ENCODE measurements at places on chromosomes 2 and 18.

- peak overlapping the region; percentile 4 for H3K27ac ChIP-seq
- H3K36me3 ChIP-seq = no peaks in the 10 kb centered on the region
- no peaks in the 10 kb centered on the region for H3K27me3 ChIP-seq
These were observed 3.8 kb downstream of the HNRNPLL start for GRCh38 chr2:38598991-38599295.

DNA sequence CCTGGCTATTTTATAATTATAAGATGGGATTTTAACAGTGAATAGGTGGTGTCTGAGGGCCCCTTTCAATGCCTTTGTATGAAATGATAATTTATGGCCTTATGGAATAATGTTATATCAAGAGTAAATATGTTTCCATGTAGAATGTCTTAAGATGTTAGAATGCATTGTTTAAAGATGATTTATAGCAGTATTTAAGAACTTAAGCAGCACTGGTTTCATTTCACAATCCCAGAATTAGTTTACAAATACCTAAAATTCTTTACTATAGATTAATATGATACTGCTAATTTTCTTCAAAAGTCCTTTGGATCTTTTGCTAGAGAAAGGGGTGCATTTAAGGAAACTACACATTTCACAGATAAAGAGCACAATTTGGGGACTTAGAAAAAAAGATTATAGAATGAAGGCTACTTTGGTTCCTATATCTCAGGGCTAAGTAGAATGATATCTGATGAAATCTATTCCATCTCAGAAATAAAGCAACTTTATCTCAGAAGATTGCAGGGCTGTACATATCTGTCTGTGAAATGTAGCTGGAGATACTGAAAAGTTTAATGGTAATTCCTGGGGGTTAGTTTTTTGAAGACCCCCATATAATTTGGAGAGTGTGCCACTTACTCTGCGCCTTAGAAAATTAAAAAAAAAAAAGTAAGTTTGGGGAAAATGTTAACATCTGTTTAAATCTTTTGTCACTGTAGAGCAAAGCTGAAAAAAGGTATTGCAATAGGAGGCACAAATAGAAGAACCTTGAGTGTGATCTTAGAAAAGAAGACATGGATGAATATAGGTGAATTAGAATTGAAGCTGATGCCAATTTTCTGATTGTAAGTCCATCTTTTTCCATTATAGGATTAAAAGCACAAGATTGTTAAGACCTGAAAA, 123.4 kb downstream of the GULP1 start:
- no peaks in the 10 kb centered on the region for H3K27me3 ChIP-seq
- no peaks in the 10 kb centered on the region for H3K36me3 ChIP-seq
- H3K27ac ChIP-seq = no peak overlapping the region
- H3K4me3 ChIP-seq = no peak overlapping the region
- no peaks in the 10 kb centered on the region for H3K4me1 ChIP-seq

DNA sequence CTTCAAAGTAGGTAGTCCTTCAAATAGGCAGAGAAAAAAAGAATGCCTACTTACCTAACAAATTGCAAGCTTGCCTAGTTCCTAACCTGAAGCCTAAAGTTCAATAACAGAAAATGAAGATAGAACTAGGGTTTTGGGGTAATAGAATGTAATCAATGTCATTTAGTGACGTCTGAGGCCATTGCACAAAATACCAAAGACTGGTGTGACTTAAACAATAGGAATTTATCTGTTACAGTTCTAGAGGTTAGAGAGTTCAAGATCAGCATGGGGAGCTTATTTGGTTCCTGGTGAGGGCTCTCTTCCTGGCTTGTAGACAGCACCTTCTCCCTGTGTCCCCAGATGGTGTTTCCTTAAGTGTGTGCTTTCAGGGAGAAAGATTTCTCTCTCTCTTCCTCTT, 4.7 kb upstream of the NPC1 start:
- H3K27me3 ChIP-seq = no peaks in the 10 kb centered on the region
- no peak overlapping the region for H3K27ac ChIP-seq
- peaks cover 6% of the 10 kb centered on the region for H3K4me1 ChIP-seq
- H3K4me3 ChIP-seq = no peak overlapping the region

DNA sequence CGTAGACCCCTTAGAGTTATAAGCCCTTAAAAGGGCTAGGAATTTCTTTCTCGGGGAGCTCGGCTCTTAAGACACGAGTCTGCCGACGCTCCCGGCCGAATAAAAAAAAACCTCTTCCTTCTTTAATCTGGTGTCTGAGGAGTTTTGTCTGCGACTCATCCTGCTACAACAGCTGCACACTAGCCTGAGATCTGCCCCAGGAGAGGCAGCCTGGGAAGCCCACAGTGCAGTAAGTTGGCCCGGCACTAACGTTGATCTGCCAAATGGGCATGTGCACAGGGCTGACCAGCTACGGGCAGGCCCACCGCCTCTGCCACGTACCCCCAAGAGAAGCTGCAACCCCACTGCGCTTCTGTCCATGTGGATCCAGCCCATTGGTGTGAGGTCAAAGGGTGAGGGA, 8.4 kb upstream of the LIMS2 start:
- no peaks in the 10 kb centered on the region for H3K36me3 ChIP-seq
- no peak overlapping the region for H3K27ac ChIP-seq
- H3K4me3 ChIP-seq = no peak overlapping the region
- DNase-seq = no peak
- H3K27me3 ChIP-seq = no peaks in the 10 kb centered on the region
- H3K4me1 ChIP-seq = peaks cover 2% of the 10 kb centered on the region

GRCh38 chr2:49827366-49827765, 673.1 kb upstream of the FSHR start:
- no peak overlapping the region for H3K4me3 ChIP-seq
- no peak for DNase-seq
- H3K27me3 ChIP-seq = no peaks in the 10 kb centered on the region
- H3K36me3 ChIP-seq = no peaks in the 10 kb centered on the region

GRCh38 chr2:10169053-10169578, 46.6 kb downstream of the RRM2 start:
- peaks cover 3% of the 10 kb centered on the region for H3K4me1 ChIP-seq
- no peaks in the 10 kb centered on the region for H3K36me3 ChIP-seq

GRCh38 chr2:204255526-204255925, 289.7 kb upstream of the PARD3B start:
- H3K27me3 ChIP-seq = peaks cover 4% of the 10 kb centered on the region
- DNase-seq = no peak
- no peak overlapping the region for H3K4me3 ChIP-seq
- no peaks in the 10 kb centered on the region for H3K4me1 ChIP-seq
- H3K36me3 ChIP-seq = no peaks in the 10 kb centered on the region

- DNase-seq = no peak
- no peak overlapping the region for H3K27ac ChIP-seq
- H3K4me3 ChIP-seq = no peak overlapping the region
These were observed 908.4 kb upstream of the CRIM1 start for GRCh38 chr2:35447215-35447614.

DNA sequence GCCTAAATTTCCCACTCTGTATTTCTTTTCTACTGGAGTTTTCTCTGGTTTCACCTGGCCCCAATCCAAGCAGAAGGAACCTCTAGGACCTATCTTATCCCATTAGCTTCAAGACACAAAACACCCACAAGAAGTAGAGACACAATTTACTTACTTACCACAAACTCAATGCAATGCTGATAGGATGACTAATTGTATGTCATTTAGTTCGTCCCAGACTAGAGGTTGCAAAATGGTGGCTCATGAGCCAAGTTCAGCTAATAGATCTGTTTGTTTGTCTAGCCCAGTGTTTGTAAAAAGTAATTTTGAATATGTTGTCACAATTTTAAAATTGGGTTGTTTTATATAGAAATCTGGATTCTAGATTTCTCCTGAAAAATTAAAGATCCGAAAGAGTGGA, 34.7 kb upstream of the ZSWIM2 start:
- no peak overlapping the region for H3K27ac ChIP-seq
- no peaks in the 10 kb centered on the region for H3K4me1 ChIP-seq
- H3K4me3 ChIP-seq = no peak overlapping the region
- no peaks in the 10 kb centered on the region for H3K27me3 ChIP-seq

GRCh38 chr2:223007531-223007930, 44.5 kb upstream of the KCNE4 start:
- no peak for DNase-seq
- H3K36me3 ChIP-seq = no peaks in the 10 kb centered on the region
- no peak overlapping the region for H3K4me3 ChIP-seq
- H3K27ac ChIP-seq = no peak overlapping the region
- H3K27me3 ChIP-seq = peaks cover 13% of the 10 kb centered on the region
- H3K4me1 ChIP-seq = no peaks in the 10 kb centered on the region

DNA sequence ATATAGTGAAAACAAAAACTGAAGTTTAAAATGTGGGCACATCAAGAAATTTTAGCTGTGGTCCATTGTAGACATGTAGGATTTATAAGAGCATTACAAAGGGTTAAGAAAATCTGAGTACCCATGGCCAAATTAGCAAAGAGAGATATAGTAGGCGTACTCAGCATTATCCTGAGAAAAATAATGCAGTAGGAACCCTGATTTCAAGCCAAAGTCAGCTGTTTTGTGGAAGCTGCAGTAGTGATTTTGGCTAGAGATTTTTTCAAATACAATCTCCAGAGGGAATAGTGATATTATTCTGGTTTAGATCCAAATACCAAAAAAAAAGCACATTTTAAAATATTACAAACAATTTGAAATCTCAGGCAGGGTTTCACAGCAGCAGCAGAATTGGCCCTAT, 450.9 kb downstream of the FBXO15 start:
- DNase-seq = no peak
- no peak overlapping the region for H3K27ac ChIP-seq
- no peaks in the 10 kb centered on the region for H3K4me1 ChIP-seq
- H3K4me3 ChIP-seq = no peak overlapping the region
- peaks cover 4% of the 10 kb centered on the region for H3K27me3 ChIP-seq

- H3K4me1 ChIP-seq = no peaks in the 10 kb centered on the region
- no peak overlapping the region for H3K27ac ChIP-seq
- no peaks in the 10 kb centered on the region for H3K27me3 ChIP-seq
- DNase-seq = no peak
These were observed 1415.8 kb upstream of the CELF4 start for GRCh38 chr18:38981389-38981788.

DNA sequence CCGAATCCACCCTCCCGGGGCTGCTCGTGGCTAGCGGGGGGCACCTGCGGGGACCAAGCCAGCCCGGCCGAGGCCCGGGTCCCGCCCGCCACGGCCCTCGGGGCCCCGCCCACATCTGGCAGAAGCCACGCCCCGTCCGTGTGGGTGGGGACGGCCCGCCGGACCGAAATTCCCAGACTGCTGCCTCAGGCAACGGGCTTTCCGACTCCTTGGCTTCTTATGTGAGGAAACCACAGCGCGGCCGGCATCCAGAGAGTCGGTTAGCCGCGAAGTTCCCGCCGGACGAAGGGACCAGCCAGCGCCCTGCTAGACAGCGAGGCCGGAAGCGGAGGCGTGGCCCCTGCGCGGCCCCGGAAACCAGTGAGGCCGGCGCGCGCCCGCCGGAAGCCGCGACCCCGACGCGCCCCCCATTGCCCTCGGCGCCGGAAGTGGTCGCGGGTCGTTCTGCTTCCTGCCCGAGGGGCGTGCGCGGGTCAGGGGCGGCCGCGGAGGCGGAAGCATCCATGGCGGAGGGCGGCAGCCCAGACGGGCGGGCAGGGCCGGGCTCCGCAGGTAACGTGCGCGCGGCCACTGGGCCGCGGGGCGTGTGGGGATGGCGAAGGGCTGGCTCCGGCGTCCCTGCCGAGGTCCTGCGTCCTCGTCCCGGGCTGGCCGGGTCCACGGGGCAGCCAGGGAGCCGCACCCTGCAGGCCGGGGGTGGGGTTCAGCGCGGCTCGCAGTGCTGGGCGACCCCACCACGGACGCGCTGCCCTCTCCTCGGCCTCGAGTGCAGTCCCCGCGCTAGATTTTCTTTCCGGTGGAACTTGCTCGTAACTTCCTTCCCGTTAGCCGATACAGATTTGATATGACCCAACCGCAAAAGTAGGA, at the start of gene ASB1:
Gene ASB1 (plus strand): TSS at position 360 of the 867 bp plus-strand sequence. CDS start 144 bp downstream, at position 504.
- peaks cover 23% of the 10 kb centered on the region for H3K4me1 ChIP-seq
- peaks cover 20% of the 10 kb centered on the region for H3K36me3 ChIP-seq
- no peaks in the 10 kb centered on the region for H3K27me3 ChIP-seq
- H3K4me3 ChIP-seq = peak within 1 kb of the TSS; percentile 89
- peak; percentile 77 for DNase-seq

DNA sequence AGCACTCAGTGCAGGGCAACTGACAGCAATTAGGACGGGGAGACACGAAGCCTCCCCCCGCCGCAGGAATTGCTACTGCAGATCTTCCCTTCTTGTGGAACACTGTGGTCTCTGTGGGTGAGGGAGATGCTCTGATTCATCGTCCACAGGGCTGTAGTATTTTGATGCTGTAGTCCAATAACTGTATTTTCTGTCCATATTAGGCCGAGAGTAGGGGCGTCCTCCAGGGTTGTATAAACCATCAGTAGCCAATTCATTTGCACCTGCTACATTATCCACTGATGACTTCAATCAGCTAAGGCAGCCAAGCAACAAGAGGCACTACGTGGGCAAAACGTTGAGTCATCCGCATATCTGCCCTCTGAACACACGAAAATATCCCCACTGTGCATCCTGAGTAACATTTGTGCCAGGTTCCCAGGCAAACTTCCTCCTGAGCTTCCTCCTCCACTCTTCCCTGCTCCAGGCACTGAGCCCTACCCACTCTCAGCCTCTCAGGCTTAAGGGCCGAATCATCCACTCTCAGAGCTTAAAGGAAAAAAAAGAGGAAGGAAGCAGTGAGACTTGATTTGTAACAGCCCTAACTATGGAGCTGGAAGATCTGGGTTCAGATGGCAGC, 62.1 kb downstream of the LBH start:
- H3K27ac ChIP-seq = peak overlapping the region; percentile 78
- H3K27me3 ChIP-seq = no peaks in the 10 kb centered on the region
- H3K4me1 ChIP-seq = peaks cover 18% of the 10 kb centered on the region
- H3K36me3 ChIP-seq = no peaks in the 10 kb centered on the region

DNA sequence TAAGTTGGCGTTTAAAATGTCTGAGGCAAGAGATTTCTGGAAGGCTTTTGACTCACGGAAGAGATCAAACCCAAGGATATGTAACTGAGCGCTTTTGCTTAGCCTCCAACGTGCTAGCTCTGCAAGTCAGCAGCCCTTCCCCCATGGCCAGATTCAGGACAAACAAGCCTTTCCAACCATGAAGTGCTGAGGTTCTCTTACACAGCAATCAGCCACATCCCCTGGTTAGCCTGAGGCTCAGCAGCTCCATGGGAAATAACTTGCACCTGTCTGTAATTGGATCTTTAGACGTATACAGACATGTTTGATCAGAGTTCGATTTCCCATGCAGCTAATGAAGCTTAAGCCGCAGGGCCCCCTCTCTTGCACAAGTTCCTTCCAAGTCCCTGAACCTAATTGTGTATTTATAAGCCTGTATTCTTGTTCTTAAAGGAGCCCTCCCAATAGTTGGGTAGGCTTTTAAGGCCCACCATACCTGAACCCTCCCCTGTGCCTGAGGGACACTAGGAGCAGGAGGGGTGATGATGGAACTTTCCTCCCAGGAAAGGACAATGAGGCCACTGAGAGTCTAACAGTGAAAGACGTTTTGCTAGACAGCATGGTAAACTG, 2.1 kb upstream of the TMEM131 start:
- H3K36me3 ChIP-seq = no peaks in the 10 kb centered on the region
- no peaks in the 10 kb centered on the region for H3K27me3 ChIP-seq
- H3K27ac ChIP-seq = no peak overlapping the region
- peaks cover 26% of the 10 kb centered on the region for H3K4me1 ChIP-seq

All from naive thymus-derived CD8-positive, alpha-beta T cell (primary cell).